ENCODE measurements at places on chromosomes 12 and 14.

DNA sequence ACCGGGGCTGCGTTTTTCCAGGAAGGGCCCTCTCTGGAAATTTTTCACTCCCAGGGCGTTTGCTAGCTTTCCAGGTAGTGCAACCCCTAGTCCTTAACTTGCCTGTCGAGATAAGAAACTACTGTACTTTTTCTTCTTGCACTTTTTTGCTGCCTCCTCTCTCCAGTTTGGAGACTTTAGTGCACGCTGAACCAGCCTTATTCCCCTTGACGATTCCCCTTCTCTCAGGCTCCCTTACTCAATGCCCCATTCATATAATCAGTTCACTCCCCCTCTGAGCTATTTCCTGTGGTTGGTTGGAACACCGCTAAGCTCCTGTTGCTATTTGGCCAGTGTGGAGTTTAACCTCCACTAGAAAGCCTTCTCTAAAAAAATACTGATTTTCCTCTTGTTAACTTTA is 682 bp downstream of the CREBL2 start:
- DNase-seq = peak; percentile 58

DNA sequence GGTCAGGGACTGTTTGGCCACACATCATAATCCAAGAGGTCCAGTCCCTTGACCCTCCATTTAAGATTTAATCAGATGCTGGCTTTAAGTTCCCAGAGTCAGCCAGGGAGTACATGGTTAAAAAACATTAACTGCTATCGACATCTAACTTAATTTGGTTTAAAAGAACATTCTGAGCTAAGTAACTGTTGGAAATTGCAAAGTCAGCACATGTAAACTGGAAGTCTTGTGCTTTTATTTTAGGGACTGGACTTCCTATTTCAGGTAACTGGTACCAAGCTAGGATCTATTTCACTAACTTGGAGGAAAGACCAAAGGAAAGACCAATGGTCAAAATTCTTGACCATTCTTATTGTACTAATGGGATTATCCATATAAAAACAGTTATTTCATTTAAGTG is 40.6 kb downstream of the GNS start:
- no peak for DNase-seq

DNA sequence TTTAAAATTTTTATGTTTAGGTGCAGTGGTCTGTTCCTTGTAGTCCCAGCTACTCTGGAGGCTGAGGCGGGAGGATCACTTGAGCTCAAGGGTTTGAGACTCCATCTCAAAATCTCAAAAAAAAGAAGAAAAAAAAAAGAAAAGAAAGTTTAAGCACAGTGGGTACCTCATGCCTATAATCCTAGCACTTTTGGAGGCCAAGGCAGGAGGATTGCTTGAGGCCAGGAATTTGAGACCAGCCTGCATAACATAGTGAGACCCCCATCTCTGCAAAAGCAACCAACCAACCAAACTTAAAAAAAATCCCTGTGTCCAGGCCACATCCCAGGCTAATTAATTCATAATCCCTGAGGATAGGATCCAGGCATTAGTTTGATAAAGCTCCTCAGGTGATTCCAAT is 3.4 kb upstream of the SALL2 start:
- no peak for DNase-seq

DNA sequence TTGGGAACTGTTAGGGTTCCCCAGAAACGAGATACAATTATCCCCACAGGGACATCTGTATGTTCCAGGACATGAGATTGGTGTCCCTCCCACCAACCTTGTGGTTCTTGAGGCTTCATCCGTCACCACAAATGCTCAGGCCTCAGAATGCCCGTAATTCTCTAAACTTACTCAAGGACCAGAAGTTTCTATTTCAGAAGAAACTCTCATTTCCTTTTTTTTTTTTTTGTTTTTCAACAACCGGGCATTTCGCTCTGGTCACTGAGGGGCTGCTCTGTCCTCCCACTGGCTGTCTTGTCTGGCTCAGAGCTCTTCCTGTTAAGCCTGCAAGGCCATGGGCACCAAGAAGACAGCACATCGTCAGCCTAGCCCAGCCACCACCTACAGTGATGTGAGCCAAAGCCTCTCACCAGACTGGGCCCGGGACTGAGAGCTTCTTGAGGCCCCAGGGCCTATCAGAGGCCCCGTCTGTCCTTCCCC is 36.2 kb downstream of the VDR start:
- no peak for DNase-seq

DNA sequence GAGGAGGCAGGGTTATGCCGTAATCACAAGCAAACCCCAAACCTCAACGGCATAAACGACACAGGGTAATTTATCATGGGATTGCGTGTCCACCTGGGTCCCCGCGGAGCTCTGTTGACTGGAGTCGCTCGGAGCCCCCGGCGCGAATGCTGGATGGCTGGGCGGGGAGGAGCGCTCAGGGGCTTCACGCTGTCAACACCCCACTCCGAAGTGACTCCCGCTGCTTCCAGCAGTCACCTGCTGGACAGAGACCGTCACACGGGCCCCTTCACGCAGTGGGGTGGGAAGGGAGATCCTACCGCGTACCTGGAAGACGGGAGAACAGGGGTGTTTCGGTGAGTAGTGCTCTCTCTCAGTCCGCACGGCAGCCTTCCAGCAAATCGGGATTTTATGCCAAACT is 4.4 kb upstream of the GALNT9 start:
- DNase-seq = no peak

- DNase-seq = no peak
Observed at GRCh38 chr12:119578112-119578511, 15.5 kb upstream of the TMEM233 start.

- DNase-seq = peak; percentile 57
Observed at GRCh38 chr14:89845346-89845745, 109.2 kb downstream of the EFCAB11 start.

GRCh38 chr12:65918021-65918420 is 93.7 kb downstream of the HMGA2 start:
- no peak for DNase-seq

DNA sequence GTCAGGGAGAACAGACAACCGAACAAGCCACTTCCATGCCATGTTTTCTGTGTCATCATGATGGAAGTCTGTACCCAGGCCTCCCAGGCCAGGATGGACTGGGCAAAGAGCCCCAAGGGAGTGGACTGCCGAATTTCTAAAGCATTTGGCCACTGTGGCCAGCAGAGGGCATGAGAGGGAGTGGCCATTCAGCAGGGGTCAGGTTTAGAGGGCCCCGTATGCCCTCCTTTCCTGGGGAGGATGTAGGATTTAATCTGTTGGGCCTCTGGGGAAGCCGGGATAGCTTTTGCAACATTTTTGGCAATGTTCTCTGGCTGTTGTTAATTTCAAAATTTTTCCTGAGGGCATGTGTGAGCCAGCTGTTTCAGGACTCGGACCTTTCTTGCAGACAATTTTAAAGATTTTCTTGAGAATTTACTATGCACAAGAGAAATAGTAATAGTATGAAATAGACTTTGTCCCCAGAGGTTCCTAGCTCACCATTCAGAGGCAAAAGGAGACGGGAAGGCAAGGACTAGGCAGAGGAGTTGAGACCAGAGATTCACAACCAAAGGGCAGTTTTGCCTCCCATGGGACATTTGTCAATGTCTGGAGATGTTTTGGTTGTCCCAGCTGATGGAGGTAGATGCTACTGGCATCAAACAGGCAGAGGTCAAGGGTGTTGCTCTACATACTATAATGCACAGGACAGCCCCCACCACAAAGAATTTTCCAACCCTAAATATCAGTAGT is 18.0 kb downstream of the ACACB start:
- DNase-seq = peak; percentile 81

GRCh38 chr12:51847643-51848325 is 734 bp downstream of the FIGNL2 start:
- peak; percentile 49 for DNase-seq

GRCh38 chr14:66330916-66331315 is 155.3 kb upstream of the CCDC196 start:
- DNase-seq = peak; percentile 18

DNA sequence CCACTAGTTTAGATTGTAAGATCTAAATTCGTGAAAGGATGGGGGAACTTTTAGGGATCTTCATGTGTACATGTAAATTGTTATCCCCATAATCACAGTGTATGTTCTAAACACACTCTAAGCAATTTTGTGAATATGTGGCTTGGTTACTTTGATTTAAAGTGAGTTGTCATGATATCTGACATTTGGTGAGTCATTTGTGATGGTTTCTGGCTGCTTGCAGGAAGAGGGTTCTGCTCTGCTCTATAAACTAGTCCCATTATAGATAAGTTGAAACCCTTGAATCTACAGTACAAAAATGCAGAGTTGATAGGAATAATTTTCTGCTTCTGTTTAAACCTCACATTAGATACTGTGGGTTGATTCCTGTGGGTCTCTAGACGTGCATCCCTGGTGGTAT is 14.8 kb downstream of the GUCY2C start:
- no peak for DNase-seq

DNA sequence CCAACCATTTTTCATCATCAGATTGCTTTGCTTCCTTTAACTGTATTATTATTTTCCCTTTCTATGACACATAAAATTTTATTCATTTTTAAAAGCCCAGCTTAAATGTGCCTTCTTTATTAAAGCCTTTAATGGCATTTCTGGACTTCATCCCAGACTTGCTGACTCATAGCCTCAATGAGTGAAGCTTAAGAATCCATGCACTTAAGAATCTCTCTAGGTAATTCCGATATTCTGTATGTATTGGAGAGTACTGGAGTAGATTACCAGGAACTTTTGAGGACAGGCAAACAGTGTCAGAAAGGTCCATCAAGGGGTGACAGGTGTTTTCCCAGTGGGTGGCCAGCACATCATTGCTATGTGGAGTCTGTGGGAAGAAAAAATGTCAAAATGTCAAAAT is 107.9 kb downstream of the PTPRQ start:
- peak; percentile 60 for DNase-seq
